Activated CD4-positive, alpha-beta T cell treated with anti-CD3 and anti-CD28 coated beads, Interleukin-2, amount 50 U/mL, for 1 hour (primary cell): ENCODE measurements at places on chromosomes 5 and 9.

DNA sequence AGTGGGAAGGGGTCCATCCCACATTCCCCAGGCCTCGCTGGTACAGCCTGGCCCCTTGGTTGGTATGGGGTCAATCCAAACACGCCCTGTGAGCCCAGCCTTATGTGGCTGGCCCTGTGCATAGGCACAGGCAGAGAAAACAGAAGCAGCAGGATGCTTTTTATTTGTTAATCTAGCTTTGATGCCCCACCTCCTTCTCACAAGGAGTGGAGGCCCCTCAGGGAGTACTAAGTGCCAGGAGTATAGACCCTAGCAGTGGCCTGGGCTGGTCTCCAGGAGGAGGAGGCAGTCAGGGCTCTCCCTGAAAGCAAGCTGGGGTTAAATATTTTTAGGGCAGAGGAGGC, 14.6 kb upstream of the TCF7 start:
- no peak for DNase-seq

- DNase-seq, result no peak
Observed at GRCh38 chr9:92325991-92326500, 293 bp downstream of the CENPP start.

- DNase-seq, result no peak
Observed at GRCh38 chr9:5184776-5185175, 663 bp downstream of the INSL6 start.

GRCh38 chr5:65981548-65981947, 55.2 kb downstream of the ERBIN start:
- no peak for DNase-seq

GRCh38 chr5:68369457-68370125, 154.0 kb downstream of the PIK3R1 start:
- peak; percentile 13 for DNase-seq

GRCh38 chr5:110055302-110055701, 365.6 kb downstream of the MAN2A1 start:
- DNase-seq, result no peak

GRCh38 chr5:90982576-90982975, 400.5 kb downstream of the ARRDC3 start:
- no peak for DNase-seq

DNA sequence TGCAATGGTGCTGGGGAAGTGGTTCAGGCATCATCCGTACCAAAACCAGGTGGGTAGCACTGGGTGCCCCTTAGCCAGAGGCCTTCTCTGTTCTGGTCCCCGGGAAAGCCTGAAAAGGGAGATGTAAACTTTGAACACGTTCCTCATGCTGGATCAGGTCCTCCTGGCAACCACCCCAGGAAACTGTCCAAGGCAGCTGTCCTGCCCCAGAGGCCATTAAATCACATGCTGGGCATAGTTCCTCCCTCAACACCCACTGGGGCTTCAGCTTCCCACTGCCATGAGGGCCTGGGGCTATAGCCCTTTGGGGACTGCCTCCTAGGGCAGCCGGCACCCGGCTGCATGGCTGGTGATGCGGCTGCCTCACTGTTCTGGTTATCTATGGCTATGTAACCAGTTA, 228.9 kb upstream of the MVB12B start:
- DNase-seq, result no peak

DNA sequence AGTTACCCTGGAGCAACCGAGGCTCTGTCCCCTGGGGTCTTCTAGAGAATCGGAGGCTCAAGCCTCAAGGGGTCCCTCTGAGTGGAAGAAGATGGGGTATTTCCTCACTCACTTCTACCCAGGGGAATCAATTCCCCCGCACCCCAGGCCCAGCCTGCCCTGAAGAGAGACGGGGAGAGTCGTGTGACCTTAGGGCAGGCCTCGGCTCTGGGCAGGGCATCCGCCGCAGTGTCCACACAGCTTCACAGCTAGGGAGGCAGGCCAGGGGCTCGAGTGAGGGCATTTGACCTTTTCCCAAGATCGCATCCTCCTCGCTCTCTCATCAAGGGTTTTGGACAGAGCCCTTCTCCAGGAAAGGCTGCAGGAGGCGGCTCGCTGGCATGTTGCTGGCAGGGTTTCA, 57.9 kb upstream of the CNOT6 start:
- no peak for DNase-seq

GRCh38 chr5:79612667-79613198, 492 bp downstream of the TENT2 start:
- DNase-seq, result no peak

DNA sequence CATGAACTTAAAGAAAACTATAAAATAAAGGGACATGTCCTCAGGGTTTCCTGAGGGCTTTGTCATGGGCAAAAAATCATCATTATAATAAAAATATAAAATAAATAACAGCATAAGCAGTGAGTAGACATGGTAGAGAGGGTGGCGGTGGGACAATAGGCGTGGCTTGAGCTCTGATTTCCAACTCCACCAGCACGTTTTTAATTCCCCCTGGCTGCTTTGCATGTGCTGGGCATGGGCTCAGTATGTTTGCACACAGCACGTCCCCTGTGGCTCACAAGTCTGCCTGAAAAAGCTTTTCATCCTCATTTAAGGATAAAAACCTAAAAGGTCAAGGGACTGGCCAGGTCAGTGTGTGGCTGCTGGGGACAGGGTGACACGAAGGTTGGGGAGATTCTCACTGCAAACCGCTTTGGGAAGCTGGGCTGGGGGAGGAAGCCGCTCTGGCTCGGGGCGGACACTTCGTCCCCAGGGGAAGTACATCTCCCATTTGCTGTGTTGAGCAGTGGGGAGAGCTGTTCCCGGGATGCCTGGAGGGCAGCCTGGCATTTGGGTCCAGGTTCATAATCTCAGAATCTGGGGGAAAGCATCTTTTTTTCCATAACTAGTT, 32.6 kb downstream of the NKX2-5 start:
- no peak for DNase-seq

GRCh38 chr9:110029429-110029955, 178.5 kb downstream of the C9orf152 start:
- DNase-seq, result no peak

GRCh38 chr9:90870621-90871326, 69.2 kb downstream of the SYK start:
- peak; percentile 28 for DNase-seq

- no peak for DNase-seq
Observed at GRCh38 chr5:146662229-146662628, 146.2 kb upstream of the GPR151 start.

DNA sequence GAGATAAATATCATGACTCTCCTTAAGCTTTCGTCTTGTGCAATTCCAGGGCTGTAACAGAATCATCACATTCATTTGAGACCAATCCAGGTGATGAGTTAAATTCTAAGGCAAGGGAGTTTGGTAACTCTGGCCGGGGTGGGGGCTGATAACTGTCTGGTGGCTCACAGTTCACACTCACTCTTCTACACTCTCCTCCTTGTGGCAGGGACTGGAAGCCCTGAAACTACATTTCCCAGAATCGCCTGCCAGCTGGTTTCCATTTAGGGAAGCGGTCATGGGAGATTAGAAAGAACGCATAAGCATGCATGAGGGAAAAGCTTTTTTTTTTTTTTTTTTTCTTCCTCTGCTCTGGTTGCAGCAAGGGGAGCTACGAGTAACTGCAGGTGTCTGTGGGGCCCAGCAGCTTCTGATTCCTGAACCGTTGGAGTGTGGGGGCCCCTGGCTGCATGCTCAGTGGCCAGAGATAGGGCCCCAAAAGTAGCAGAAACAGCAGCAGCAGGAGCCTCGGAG, 154.8 kb upstream of the TBC1D2 start:
- no peak for DNase-seq

GRCh38 chr5:97745817-97746216, 562.8 kb upstream of the RIOK2 start:
- no peak for DNase-seq

- no peak for DNase-seq
Observed at GRCh38 chr9:75990576-75991304, 100.3 kb downstream of the PCSK5 start.

DNA sequence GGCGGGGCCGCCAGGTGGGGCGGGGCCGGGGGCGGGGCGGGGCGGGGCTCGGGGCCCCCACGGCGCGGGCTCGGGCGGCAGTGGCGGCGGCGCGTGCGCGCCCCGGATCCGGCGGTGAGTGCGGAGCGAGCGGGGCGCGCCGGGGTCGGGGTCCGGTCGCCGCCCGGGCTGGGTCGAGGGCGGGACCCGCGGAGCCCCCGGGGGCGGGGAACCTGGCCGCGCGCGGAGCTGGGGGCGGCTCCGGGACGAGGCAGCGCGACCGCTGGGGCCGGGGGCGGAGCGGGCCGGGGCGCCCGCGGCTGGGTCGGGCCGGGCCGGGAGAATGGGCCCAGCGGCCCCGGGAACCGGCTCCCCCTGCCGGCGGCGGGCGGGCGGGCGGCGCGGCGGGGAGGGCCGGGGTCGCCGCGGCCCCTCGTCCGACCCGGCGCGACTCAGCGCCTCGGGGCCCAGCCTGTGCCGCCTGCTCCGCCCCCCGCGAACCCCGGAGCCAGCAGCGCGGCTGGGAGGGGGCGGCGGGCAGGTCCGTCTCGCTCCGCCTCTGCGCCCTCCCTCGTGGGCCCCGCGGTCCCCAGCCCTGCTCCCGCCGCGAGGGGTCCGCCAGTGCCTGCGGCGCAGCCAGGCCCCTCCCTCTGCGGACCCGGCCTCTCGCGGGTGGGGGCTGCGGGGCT, 3.1 kb downstream of the EGFL7 start:
- no peak for DNase-seq

GRCh38 chr5:173392172-173392571, 64.0 kb upstream of the STC2 start:
- DNase-seq, result no peak

DNA sequence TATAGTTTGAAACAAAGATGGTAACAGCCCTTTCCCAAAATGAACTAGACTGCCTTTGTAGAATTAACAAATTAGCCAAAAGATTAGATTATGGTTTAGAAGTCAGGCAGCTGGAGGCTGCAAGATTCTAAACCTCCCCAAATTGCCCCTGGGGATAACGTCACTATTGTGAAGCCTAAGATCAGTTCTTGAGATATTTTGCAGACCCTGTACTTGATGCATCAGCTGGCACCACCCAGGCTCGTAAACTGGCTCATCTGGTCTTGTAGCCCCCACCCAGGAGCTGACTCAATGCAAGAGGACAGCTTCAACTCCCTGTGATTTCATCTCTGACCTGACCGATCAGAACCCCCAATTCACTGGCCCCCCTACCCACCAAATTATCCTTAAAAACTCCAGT, 4.2 kb upstream of the SOWAHA start:
- DNase-seq, result no peak

DNA sequence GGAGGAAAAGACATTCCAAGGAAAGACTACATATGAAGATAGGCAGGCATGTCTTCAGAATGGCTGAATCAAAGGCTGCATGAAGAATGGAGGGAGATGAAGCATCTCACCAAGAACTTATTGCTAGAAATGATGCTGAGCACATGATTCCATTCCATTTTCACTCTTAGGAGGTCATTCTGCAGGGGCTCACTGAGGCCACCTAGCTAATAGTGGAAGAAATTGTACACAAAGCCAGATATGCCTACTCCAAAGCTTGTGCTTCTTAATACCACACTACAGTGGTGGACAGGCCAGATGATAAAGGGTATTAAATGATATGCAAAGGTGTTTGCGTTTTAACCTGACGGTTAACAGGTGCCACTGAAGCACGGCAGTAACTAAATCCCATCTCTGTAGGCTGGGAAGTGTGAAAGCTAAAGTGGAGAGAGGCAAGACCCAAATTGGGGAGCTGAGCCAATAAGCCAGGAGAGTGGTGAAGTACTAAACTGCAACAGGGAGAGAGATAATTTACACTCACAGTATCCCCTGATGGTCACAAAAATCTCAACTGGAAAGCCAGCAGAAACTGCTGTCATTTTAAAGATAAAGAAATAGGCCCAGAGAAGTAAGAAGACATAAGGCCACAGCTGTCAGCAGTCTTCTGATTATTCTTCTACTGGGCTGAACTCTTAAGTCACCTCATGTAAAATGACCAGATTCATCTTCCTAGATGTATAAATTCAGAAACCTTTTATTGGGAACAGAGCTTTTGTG, 14.6 kb downstream of the NDUFA8 start:
- no peak for DNase-seq
